ENCODE measurements at places on chromosomes 16 and 17. TPM values are rescaled to one million over a fixed set of nuclear protein-coding genes. Genes with fewer than 3 reads are reported as not detected.

Gene CDH8
- total RNA-seq, result 0.98 TPM

Gene CNTROB
- 20.9 TPM for total RNA-seq

Gene LRRC36
- not detected for total RNA-seq

Gene RNF112
- 1.5 TPM for total RNA-seq

Gene CTRB1
- total RNA-seq, result not detected

Gene ZNF594
- total RNA-seq, result 13.8 TPM

Gene PYCARD
- 85.0 TPM for total RNA-seq

Gene PKMYT1
- total RNA-seq, result 6.9 TPM

Gene TEX19
- total RNA-seq, result not detected

Gene ZNF469
- 2.2 TPM for total RNA-seq

Gene CLEC19A
- not detected for total RNA-seq

Gene KRT36
- total RNA-seq, result not detected

Gene GINS2
- total RNA-seq, result 0.25 TPM

Gene FBXW10
- total RNA-seq, result 0.25 TPM

Gene STAC2
- 0.98 TPM for total RNA-seq

Gene NKD1
- total RNA-seq, result 1.7 TPM

Gene ZNF213
- 7.6 TPM for total RNA-seq

Gene C17orf107
- total RNA-seq, result 1.7 TPM

Gene KRT17
- 165 TPM for total RNA-seq

Gene KDM6B
- 12.5 TPM for total RNA-seq

Gene CA4
- not detected for total RNA-seq

Gene CX3CL1
- 24.8 TPM for total RNA-seq

Gene HOXB1
- total RNA-seq, result not detected

Gene CCR7
- total RNA-seq, result not detected

Gene POLR3K
- 12.8 TPM for total RNA-seq
